Stimulated activated CD8-positive, alpha-beta memory T cell treated with anti-CD3 and anti-CD28 coated beads, Interleukin-4, amount 100 ng/mL, for 24 hours (primary cell): ENCODE measurements at places on chromosomes 6 and 20.
A peak's percentile ranks its signal among the peaks of the same experiment; 100 is the strongest.

DNA sequence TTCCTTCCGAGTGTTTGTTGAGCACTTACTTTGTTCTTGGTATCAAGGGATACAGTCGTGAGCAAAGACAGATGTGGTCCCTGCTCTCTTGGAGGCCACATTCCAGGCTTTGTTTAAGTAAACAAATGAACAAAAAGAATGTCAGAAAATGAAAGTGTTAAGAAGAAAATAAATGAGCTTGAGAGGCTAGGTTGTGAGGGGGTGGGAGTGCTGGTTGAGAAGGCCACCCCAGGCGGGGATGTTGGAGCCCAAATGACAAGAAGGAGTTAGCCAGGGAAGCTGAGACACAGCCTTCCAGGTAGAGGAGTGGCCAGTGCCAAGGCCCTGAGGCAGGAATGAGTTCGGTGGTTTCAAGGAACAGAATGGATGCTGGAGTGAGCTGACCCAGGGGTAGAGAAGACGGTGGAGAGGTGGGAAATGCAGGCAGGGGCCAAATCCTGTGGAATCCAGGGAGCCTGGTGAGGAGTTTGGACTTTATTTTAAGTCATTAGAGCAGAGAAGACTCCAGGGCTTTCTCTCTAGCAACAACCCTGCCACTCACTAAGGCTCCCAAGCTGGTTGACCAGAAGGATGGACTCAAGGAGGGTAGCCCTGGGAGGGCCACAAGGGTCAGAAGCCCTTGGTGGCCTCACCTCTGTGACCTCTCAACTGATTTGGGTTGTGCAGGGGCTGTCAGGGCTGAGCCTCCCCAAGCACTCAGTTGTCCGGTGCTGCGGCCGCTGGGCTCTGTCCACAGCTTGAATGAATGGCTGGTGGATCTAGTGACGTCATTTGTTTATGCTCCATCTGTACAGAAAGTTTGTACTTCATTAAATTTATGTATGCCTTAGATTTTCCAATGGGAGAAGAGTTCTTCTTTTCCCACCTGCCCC is 66.0 kb upstream of the STX16 start:
- DNase-seq, result no peak

DNA sequence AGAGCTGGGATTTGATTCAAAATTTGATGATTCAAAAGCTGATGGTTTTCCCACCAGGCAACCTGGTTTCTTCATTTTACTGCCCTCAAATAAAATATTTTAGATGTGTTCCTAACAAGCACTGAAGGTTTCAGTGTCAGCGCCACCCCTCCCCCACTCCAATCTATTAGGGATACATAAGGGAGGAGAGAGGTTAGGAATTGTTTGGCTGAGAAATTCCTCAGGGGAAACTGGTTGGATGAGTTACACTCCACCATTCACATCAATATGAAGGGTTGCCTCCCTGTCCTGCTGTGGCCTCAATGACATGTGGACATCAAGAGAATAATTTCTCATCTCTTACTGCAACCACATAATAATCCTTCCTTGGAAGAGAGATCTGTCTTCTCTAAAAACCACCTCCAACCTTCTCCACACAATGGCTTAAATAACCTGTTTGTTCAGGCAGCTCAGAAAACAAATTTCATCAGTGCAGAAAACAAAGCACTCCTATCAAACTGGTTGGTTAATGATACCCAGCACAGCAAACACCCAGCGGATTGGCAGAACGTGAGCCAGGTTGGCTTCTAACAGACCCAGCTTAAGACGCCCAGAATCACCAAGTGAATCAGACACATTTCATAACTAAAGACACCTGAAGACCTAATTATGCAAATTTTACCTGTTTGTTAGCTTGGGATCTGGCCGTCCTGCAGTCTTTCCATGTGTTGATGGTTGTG is 136.0 kb upstream of the SGK1 start:
- no peak for DNase-seq

DNA sequence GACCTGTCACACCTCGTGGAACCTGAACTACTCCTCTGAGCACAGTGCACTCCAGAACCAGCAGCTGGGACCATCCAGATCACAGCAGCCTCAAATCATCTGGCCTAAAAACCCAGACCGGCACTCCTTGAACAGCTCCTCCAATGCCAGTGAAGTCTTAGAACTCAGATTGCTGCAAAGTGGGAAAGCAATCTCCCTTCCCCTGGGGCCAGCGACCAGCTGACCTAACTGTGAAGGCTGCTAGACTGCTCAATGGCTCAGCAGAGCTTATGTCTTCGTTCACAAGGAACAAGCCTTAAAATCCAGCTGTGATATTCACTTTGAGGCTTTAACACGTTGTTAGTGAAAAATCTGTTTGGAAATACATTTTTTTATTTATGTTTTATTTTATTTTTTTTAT is 243.2 kb downstream of the ANKRD60 start:
- DNase-seq, result no peak

GRCh38 chr6:105952326-105952725 is 133.8 kb upstream of the PRDM1 start:
- no peak for DNase-seq

GRCh38 chr20:54075322-54075721 is 4.9 kb upstream of the BCAS1 start:
- DNase-seq, result no peak

- DNase-seq, result no peak
These were observed 2.2 kb upstream of the RAB44 start for GRCh38 chr6:36695414-36695813.

DNA sequence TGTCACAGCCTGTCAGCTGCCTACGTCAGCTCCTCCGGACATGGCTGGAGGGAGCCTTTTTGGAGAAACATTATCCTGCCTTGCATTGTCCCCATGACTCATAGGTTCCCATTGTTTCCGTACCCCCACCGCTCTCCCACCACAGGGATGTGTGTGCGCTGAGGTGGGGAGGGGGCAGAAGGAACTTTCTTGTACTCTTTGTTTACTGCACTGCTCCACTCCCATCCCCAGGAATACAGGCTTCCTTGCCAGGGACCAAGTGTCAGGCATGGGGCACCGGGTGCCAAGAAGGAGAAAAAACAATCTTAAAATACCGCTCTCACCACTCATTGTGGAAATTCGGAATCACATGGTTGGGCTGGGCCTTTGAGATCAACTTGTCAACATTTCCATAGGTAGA is 51.0 kb downstream of the KCNK5 start:
- DNase-seq, result no peak

- DNase-seq, result no peak
These were observed 125.9 kb upstream of the TNFAIP3 start for GRCh38 chr6:137740967-137741761.

GRCh38 chr6:145929037-145929633 is 35.0 kb downstream of the SHPRH start:
- DNase-seq, result no peak

- no peak for DNase-seq
These were observed 52.3 kb downstream of the MOCS1 start for GRCh38 chr6:39881851-39882530.

GRCh38 chr20:34965051-34965450 is 9.4 kb downstream of the MYH7B start:
- DNase-seq, result no peak

DNA sequence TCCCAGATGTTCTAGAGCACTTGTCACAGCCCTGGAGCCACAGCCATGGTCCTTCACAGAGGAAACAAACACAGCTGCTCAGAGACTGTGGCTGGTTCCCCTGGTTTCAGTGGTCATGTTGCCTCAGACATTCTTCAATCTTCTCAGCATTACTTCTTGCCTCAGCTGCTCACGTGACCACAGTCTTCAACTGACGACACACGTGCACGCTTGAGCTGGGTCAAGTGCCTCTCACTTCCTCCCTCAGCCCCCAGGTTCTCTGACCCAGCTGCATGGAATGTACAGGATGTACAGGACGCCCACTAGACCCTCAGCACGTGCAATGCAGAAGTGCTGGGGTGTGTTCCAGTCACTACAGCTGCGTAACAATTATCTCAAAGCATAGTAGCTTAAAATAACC is 159.8 kb upstream of the GGTLC1 start:
- peak; percentile 15 for DNase-seq

DNA sequence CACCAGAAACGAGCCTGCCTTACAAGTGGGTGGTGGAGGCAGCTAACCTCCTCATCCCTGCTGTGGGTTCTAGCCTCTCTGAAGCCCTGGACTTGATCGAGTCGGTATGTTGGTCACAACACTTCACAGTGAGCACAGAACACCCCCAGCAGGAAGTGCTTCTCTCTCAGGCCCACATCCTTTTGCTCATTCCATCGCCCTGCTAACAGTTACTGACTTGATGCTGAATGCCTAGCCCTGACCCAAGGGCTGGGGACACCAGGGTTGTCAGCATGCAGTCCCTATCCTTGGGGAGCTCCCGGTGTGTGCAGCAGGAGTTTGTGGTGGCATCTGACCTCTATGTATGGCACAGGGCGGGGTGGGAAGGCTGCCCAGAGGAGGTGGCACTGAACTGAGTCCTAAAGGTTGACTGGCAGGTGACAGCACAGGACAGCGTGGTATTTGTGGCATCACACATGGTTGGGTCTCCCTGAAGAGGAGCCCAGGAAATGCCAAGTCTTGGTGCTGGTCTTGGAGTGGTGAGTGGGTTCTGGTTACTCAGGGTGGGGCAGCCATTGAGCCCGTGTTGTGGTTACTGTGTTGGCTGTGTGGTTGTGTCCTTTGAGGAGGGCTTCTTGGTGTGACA is 26.7 kb downstream of the GTSF1L start:
- no peak for DNase-seq

GRCh38 chr6:153340568-153340967 is 209.5 kb upstream of the RGS17 start:
- DNase-seq, result no peak

DNA sequence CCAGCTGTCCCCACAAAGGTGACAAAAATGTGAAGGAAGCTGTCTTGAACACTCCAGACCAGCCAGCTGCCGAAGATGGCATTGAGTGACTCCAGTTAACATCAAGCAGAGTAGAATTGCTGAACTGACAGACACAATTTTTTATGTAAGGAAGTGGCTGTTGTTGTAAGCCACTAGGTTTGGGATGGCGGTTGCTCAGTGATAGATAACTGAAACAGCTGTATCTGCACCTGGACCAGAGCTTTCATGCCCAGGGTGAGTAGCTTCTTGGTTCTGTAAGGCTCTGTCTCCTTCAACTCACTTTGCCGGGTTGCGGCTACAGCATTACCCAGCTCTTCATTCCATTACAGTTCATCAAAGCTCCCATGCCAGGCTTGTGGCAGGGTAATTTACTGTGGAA is 49.7 kb upstream of the DDR1 start:
- DNase-seq, result no peak

- DNase-seq, result no peak
These were observed 3.8 kb downstream of the EZR start for GRCh38 chr6:158815379-158815724.

- DNase-seq, result no peak
These were observed 19.8 kb upstream of the MYLIP start for GRCh38 chr6:16108921-16109658.

- no peak for DNase-seq
These were observed 292.3 kb upstream of the RNF217 start for GRCh38 chr6:124669713-124670480.

GRCh38 chr6:170028629-170029345 is 262.1 kb downstream of the DLL1 start:
- DNase-seq, result no peak

GRCh38 chr6:105431226-105431625 is 28.3 kb upstream of the PREP start:
- DNase-seq, result no peak

- no peak for DNase-seq
These were observed 23.0 kb downstream of the CD164 start for GRCh38 chr6:109359248-109359647.

GRCh38 chr20:20732641-20733040 is 20.2 kb upstream of the RALGAPA2 start:
- DNase-seq, result no peak

- no peak for DNase-seq
These were observed 48.8 kb downstream of the CTCFL start for GRCh38 chr20:57476084-57476526.

DNA sequence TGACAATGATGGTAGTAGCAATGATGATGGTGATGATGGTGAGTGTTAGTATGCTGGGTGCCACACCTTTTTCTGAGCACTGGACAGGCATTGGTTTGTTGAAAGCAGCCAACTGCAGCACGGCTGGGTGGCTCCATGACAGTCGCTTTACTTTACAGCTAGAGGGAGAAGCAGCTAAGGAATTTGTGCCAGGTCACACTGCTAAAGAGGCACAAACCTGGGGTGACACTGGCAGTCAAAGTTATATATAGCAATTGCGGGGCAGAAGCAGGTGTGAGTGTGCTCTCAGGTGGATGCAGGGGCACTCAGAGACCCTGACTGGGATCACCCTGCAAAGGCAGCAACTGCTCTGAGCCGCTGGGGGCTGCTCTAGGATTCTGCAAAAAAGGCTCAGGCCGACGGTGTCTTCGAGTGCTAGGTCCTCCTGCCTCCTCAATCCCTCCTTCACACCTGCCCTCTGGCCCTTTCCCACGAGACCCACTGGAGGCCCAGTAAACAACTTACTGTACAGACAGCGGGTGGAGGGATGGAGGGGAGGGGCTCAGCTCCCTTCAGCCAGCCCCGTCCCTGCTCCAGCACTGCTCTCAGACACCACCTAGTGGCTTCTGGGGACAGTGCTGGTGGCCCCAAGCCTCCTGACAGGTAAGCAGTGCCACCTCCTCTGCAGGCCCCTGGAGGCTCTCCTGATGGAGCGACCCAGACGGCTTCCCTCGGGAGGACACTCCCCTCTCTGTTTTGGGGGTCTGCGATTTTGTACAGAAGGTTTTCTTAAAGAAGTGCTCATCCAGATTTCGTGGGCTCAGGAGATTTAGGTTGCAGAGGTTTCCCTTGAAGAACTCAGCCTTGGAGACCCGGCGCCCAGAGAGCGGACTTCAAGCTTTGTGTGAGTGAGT is 4.4 kb upstream of the RPS21 start:
- DNase-seq, result peak; percentile 72

- DNase-seq, result peak; percentile 22
These were observed 463 bp upstream of the HLA-DMB start for GRCh38 chr6:32941214-32941768.

- DNase-seq, result no peak
These were observed 77.2 kb downstream of the OR2B2 start for GRCh38 chr6:27834879-27835549.

GRCh38 chr6:35264550-35265274 is 5.2 kb downstream of the ZNF76 start:
- DNase-seq, result no peak

DNA sequence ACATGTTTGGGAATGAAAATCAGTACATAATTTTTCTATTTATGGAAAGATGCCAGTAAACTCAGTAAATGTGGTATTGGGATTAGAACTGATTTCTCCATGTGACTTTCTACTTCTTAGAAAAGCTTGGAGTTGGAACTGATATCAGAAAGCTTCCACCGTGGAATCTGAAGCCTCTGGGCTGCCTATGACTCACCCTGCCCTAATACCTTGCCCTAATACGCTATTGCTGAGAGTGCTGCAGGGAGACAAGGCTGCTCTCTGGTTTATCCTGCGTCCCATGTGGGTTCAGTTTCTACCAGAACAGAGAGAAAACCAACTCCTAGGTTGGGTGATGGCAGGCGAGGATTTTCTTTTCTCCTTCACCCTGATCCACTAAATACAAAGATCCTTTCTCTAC is 3.3 kb upstream of the STMND1 start:
- no peak for DNase-seq

GRCh38 chr20:49179368-49180277 is 8.5 kb downstream of the STAU1 start:
- no peak for DNase-seq
